ENCODE measurements at places on chromosomes 1 and 21. TPM values are rescaled to one million over a fixed set of nuclear protein-coding genes. Genes with fewer than 3 reads are reported as not detected.

DNA sequence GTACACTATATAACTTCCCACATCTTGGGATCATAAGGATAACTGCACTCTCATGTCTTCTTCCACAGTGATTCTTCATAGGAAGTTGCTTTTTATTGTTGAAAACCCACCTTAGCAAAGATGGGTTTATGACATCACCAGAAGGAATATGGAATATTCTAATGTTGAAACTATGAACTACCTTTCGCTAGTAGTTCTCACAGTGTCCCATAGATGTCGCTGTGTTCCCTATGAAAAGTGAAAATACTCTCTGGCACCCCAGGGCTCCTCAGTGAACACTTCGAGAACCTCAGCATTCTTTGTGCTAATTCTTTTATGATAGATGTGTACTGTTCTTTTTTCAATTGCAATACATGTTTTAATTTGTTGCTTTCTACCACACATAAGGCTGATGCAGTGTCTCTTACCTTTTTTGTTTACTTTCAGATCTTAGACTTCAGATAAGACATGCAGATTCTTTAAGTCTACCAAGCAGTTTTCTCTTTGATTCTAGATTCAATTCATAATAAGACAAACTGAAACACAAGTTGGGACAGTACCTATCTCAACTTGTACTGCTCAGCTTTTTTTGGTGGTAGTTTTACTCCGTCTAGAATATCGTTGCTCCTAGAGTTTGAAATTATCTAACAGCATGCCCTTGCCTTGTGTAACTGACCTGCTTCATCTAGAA lies 90.8 kb downstream of the GTF2B start:
- no peak for DNase-seq

DNA sequence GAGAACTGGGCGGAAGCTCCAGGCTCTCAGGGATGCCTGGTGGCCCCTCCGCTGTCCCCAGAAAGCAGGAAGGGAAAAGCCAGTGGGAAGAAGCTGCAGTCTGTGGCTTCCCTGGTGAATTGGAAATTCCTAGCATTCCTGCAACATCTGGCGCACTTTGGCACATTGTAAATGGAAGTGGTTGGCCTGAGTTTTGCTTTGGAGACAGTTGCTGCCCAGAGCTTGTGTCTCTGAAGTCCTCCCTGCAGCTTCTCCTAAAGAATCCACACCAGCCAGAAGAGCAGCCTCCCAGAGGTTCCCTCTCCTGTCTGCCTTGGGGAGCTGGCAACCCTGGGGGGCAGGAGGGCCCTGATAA lies 48.2 kb downstream of the ARHGEF10L start:
- peak; percentile 32 for DNase-seq

- no peak for DNase-seq
Measured at GRCh38 chr1:109884242-109884891, 26.3 kb upstream of the CSF1 start.

DNA sequence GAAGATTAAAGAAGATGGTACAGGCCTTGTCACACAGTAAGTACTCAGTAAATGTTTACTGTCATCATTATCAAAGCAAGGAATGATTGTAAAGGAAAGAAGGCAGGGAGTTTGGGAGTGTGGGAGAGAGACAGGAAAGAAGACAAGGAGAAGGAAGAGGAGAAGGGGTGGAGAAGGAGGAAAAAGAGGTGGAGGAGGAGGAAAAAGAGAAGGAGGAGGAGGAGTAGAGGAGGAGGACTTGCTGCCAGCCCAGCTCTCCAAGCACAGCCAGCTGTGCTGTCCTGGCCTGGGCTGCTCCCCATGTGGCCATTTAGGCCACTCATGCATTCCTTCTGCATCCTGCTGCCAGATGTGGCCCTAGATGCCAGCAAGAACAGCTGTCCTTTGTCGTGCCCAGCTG lies 7.5 kb upstream of the DISP3 start:
- DNase-seq: no peak

GRCh38 chr1:94883691-94884090 lies 43.2 kb downstream of the CNN3 start:
- DNase-seq: peak; percentile 78

GRCh38 chr21:14522736-14523135 lies 23.4 kb downstream of the SAMSN1 start:
- DNase-seq: no peak

DNA sequence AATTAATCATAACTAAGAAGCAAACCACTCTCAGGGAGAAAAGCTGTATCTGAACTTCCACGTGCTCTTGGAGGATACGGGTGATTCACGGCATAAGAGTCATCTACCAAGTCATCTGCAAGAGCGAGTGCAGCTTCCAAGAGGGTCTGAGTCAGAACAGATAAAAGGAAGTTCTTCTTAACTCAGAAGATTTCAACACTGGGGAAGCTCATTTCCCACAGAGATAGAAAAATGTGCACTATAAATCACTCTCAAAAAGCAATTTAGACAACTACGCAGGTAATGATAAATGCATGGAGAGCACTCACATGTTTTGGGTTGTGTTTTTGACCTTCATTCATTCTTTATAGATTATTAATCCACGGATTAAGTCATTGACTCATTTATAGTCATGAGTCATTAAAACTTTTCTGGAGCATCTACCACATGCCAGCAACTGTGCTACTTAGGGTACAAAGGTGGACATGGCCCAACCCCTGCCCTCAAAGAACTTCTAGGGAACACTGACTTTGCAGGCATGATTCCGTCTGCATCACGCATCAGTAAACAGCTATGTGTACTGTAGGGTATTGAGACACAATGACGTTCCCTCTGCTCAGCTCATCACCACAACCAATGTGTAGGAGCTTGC lies 20.8 kb downstream of the KCNJ15 start:
- DNase-seq: no peak

DNA sequence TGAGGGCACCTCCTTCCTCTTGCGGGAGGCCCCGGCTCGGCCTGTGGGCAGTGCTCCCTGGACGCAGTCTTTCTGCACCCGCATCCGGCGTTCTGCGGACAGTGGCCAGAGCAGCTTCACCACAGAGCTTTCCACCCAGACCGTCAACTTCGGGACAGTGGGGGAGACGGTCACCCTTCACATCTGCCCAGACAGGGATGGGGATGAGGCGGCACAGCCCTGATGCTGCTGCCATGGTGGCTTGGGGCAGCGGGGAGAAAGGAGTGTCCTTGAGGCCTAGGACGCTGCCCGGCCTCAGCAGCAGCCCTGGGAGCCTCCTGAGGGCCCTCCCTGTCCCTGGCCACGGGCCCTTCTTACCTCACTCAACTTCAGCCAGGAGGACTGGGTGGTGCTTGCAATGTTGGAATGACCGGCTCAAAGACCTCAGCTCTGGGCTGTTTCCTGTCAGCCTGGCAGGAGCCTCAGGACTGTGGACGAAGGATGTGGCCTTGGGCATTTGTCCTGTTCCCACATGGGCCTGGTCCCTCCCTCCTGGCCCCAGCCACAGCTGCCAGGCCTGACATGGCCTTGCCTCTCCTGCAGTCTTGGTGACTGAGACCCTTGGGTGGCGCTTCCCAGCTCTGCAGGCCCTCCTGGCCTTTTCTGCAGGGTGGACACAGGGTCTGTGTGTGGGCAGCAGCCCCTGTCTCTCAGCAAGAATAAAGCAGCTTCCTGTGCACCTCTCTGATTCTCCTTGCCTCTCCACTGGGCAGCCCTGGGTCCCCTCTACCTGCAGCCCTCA lies 45.9 kb downstream of the TRIM11 start:
- no peak for DNase-seq

GRCh38 chr1:200039849-200040474 lies 12.5 kb downstream of the NR5A2 start:
- DNase-seq: peak; percentile 45

DNA sequence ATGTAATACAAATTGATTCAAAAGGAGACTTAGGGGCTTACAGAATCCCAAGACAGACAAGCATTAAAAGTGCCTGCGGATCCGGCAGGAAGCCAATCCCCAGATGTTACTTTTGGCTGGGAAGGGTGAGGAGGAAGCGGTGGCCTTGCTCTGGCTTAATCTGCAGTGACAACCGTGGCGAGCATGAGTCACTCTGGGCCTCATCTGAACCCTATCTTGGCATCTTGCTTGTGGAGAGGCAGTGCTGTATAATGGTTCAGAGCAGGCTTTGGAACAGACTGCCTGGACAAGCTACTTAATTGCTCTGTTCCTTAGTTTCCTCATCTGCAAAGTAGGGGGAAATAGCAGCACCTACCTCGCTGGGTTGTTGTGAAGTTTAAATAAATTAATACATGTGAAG lies 74.1 kb downstream of the XCL2 start:
- DNase-seq: no peak

GRCh38 chr1:184380468-184380867 lies 6.4 kb upstream of the C1orf21 start:
- no peak for DNase-seq

- no peak for DNase-seq
Measured at GRCh38 chr1:113253187-113253586, 137.1 kb upstream of the MAGI3 start.

GRCh38 chr1:157370698-157371097 lies 181.6 kb downstream of the FCRL5 start:
- DNase-seq: no peak

DNA sequence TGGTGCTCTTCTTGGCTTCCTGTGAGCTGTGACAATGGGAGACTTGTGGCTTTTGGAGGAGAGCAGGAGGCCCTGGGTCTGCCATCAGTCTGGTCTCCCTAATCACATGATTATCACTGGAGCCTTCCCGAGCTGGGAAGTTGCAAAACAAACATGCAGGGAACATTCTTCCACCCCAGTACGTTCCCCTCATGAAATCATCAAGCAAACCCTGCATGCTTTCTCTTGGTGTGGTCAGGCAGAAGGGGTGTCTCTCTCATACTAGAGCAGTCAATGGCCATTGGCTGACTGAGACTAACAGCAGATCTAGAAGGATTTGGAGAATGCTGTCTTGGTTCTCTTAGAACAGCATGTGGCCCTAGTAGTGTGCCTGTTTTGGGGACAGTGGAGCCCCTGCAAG lies 111.2 kb downstream of the LIPI start:
- DNase-seq: no peak

GRCh38 chr1:227918736-227919135 lies 29.0 kb downstream of the WNT9A start:
- DNase-seq: no peak

DNA sequence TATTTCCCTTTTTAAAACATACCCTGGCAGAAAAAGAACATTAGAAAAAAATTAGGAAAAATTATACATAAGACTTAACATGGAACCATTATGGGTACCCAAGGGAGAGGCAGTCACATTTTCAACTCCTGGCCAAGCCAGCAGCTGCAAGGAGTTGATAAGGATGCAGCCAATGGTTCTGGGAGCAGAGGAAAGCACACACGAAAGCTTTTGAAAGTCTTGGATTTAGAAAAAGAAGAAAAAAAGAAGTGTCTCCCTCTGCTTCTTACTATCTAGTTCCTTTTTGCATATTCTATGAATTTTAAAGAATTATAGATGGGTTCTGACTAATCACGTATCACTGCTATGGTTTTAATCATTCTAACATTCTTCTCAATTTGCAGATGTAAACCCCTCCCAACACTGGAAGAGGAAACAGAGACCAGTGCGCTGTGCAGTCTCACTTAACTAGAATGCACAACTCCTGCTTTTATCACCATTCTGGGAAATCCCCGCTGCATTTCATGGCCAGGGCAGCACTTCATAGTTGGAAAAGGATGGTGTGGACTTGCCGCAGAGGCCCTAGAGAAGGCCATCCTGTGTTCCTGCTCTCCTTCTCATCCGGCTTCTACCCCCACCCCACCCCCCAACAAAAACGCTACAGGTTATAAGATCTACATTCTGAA lies 2.7 kb upstream of the CD58 start:
- no peak for DNase-seq

DNA sequence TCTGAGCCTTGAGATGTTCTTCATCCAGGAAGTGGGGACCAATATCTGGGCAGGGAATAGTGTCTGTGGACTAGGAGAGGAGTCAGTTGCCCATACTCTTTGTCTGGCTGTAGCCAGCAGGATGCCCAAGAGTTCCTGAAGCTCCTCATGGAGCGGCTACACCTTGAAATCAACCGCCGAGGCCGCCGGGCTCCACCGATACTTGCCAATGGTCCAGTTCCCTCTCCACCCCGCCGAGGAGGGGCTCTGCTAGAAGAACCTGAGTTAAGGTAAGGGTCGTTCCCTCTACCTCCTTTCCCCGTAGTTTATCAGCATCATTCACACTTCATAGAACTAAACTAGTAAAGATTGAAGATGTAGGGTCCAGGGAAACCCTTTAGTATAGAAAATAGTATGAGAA lies 3.4 kb upstream of the PPOX start:
- DNase-seq: no peak

DNA sequence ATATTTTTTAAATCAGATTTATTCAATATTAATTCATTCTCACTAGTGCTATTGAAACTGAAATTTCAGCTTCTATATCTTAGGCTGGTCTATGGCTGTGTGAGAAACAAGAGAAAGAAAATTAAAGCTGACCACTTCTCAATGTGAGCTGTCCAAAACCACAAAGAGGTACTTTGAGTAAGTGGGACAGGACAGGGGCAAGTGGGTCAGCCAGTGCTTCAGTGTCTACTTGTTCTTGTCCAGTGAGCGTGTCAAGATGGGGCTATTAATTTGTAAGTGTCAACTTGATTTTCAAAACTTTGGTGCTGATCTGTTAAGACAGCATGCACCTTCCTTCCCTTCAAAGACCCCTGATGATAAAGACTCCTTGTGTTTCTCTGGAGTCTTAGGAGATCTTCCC lies 533.9 kb downstream of the PLPP3 start:
- DNase-seq: no peak

DNA sequence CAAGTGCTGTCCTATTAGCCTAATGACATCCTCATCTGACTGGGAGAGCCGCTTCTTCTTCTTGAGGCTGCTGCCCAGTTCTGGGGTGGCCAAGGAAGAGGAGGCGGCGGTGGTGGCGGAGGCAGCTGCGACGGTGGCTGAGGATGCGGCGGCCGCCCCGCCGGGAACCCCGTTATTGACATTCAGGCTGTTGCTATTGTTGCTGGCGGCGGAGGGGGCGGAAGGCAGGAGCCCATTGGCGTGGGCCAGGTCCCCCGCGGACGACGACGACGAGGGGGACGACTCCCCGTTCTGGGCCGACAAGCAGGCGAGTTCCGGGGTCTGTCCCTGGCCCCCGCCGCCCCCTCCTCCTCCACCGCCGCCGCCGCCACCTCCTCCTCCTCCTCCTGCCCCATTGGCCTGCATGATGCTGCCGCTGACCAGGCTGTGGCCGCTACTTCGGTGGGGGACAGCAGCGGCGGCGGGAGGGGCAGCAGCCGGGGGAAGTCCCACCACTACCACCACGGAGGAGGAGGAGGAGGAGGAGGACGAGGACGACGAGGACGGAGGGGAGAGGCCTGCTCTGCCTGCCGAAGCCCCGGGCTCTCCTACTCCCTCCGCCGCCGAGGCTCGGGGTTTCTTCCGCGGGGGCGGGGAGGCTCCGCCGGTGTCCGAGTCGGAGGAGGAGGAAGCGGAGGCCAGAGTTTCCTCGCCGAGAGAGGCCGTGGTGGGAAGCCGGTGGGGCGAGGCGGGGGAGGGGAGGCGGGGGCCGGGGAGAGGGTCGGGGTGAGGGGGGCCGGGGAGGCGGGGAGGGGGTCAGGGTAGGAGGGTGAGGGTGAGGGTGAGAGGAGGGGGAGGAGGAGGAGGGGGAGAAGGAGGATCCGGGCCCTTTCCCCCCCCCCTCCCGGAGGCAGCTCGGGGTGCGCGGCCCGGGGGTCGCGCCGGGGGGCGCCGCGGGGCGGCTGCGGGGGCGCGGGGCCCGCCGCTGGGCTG lies 610 bp downstream of the WDR26 start:
- DNase-seq: no peak

- no peak for DNase-seq
Measured at GRCh38 chr1:231020816-231021215, 19.2 kb downstream of the FAM89A start.

The KAZN gene
- total RNA-seq: 17.8 TPM

The ANGPTL1 gene
- total RNA-seq: 8.9 TPM

The RNU1-2 gene
- total RNA-seq: 4,182 TPM

The PRR9 gene
- total RNA-seq: not detected

The F11R gene
- total RNA-seq: 23.7 TPM

The FAM72A gene
- total RNA-seq: 4.2 TPM

The DNTTIP2 gene
- 40.6 TPM for total RNA-seq

The CCDC27 gene
- total RNA-seq: not detected

Measured in spinal cord (tissue), 10 donors.